Lower lobe of right lung (tissue), 2 donors: ENCODE measurements at places on chromosomes 7 and 10. TPM values are rescaled to one million over a fixed set of nuclear protein-coding genes. Genes with fewer than 3 reads are reported as not detected.
A peak's percentile ranks its signal among the peaks of the same experiment; 100 is the strongest.

- H3K4me3 ChIP-seq = no peak overlapping the region
- no peaks in the 10 kb centered on the region for H3K4me1 ChIP-seq
- no peaks in the 10 kb centered on the region for H3K36me3 ChIP-seq
- no peak overlapping the region for H3K27ac ChIP-seq
- H3K27me3 ChIP-seq = peaks cover 11% of the 10 kb centered on the region
Observed at GRCh38 chr7:143023047-143023446, 3.9 kb downstream of the OR9A2 start.

- no peak overlapping the region for H3K27ac ChIP-seq
- peaks cover 9% of the 10 kb centered on the region for H3K36me3 ChIP-seq
- no peak for DNase-seq
- no peak overlapping the region for H3K4me3 ChIP-seq
- H3K4me1 ChIP-seq = no peaks in the 10 kb centered on the region
Observed at GRCh38 chr10:48737886-48738285, 53.2 kb downstream of the WDFY4 start.

The KIFBP gene
- total RNA-seq = 20.6 TPM

GRCh38 chr10:80530816-80531215 is 6.9 kb upstream of the SH2D4B start:
- no peak overlapping the region for H3K4me3 ChIP-seq
- H3K27me3 ChIP-seq = no peaks in the 10 kb centered on the region
- no peaks in the 10 kb centered on the region for H3K36me3 ChIP-seq
- H3K27ac ChIP-seq = peak overlapping the region; percentile 56

- H3K4me1 ChIP-seq = no peaks in the 10 kb centered on the region
- DNase-seq = no peak
- no peak overlapping the region for H3K27ac ChIP-seq
- H3K27me3 ChIP-seq = no peaks in the 10 kb centered on the region
- no peaks in the 10 kb centered on the region for H3K36me3 ChIP-seq
- no peak overlapping the region for H3K4me3 ChIP-seq
Observed at GRCh38 chr10:11387551-11388222, 223.8 kb downstream of the USP6NL start.

GRCh38 chr7:135856356-135857144 is 107.9 kb upstream of the FAM180A start:
- no peaks in the 10 kb centered on the region for H3K36me3 ChIP-seq
- H3K4me3 ChIP-seq = no peak overlapping the region
- H3K27me3 ChIP-seq = no peaks in the 10 kb centered on the region

- peaks cover 55% of the 10 kb centered on the region for H3K4me1 ChIP-seq
- H3K27me3 ChIP-seq = no peaks in the 10 kb centered on the region
- no peak for DNase-seq
- no peaks in the 10 kb centered on the region for H3K36me3 ChIP-seq
- no peak overlapping the region for H3K4me3 ChIP-seq
Observed at GRCh38 chr7:75616421-75617167, 122.1 kb downstream of the HIP1 start.

The SSC4D gene
- 1.7 TPM for total RNA-seq

The BAG3 gene
- 30.2 TPM for total RNA-seq

DNA sequence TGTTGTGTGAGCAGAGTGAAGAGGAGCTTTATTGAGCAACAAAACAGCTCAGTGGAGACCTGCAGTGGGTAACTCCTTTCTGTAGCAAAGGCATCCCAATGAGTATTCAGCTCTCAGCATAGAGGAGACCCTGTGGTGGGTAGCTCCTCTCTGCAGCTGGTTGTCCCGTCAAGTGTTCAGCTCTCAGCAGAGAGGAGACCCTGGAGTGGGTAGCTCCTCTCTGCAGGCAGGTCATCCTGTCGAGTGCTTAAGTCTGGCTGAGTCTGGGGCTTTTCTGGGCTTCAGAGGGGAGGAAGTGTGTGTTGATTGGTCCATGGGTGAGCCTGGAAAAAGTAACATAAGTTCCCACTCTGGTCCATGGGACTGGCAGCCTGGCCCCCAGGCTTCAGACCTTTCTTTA is 171.9 kb upstream of the LRGUK start:
- H3K4me3 ChIP-seq = no peak overlapping the region
- no peak for DNase-seq
- H3K27me3 ChIP-seq = no peaks in the 10 kb centered on the region
- no peaks in the 10 kb centered on the region for H3K4me1 ChIP-seq
- no peak overlapping the region for H3K27ac ChIP-seq

DNA sequence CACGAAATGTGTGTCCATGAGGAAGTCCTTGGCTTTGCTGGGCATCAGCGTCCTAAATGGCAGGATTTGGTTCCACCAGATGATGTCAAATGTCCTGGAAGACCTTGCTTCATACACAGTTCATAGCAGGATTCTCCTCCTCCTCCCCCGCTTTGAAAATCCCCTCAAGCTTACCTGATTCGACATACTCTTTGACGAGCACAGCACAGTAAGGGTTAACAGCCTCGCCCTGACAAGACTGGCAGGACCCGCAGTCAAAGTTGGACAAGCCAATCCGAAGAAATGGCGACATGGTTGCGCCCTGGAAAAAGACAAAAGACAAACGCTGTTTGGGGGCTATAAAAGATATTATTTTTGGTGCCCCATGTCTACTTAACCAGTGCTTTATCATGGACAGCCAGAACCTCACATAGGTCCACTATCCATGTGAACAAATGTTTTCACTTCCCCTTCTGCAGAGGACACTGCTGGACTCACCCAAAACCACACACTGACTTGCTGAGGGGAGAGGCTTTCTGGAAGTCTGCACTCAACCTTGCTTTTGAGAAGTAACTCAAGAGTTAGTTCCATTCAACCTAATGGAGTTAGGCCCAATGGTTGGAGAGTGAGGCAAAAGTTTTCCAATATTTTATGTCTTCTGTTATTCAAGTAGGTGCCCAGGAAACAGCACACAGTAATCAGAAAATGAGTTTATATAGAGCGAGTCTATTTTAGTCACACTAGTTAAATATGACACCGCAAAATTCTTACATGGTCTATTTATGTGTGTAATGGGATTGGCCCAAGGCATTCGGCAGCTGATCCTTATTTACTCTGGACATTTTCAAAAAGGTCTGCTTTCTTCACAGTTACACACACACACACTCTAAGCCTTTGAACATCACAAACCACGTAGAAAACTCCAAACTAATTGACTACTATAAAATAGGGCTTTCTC is 65.0 kb downstream of the PRKCQ start:
- H3K4me3 ChIP-seq = no peak overlapping the region
- no peak for DNase-seq
- peaks cover 6% of the 10 kb centered on the region for H3K4me1 ChIP-seq
- H3K27ac ChIP-seq = no peak overlapping the region

The ADCY1 gene
- total RNA-seq = 2.4 TPM

DNA sequence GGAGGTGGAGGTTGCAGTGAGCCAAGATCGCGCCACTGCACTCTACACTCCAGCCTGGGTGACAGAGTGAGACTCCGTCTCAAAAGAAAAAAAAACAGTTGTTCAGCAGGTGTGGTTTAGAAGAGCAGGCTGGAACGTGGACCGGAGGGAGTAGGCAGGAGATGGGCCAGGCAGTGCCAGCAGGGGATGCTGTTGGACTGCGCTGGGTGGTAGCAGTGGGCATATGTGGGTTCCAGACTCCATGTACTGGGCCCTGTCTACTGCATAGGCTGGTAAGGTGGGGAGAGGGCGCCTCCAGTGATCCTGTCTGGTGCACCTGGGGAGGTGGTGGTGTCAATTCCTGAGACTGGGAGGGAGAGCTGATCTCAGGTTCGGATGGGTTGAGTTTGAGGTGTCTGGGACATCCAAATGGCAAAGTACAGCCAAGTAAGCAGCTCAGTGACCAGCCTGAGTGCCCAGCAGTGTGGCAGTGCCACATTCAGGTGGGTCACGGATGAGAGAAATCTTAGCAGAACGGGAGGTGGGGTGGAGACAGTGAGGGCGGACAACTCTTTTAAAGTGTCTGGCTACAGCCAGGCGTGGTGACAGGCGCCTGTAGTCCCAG is 25.9 kb downstream of the SFXN4 start:
- DNase-seq = peak; percentile 52
- no peaks in the 10 kb centered on the region for H3K4me1 ChIP-seq
- H3K36me3 ChIP-seq = peaks cover 7% of the 10 kb centered on the region
- H3K27me3 ChIP-seq = no peaks in the 10 kb centered on the region

DNA sequence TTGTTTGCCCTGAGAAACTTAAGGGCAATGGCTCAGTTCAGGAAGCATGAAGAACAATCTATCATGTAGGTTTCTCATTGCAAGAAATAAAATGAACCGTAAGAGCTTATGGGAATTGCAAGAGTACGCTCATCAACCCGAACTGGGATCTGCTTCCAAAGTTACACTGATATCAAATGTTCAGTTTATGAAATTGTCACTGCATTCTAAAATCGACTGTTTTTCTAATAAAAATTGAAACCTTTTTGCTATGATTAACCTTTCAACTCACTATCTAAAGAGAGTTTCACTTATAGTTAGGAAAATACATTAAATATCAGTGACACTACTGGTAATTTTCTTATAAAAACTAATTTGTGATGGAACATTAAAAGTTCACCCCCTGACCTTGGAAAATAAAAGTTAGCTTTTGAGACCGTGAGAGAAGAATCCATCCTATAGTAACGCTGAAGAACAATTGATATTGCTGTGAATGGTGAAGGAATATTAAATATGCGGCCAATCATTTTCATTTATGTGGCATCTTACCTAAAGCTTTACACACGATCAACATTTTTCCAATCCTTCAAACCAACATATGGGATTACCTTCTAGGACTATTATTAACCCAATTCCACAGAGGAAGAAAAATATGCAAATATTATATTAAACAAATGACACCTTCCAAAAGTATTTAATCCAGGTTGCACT is 2.2 kb downstream of the MEOX2 start:
- H3K27me3 ChIP-seq = peaks cover 42% of the 10 kb centered on the region
- no peak for DNase-seq
- no peaks in the 10 kb centered on the region for H3K36me3 ChIP-seq
- H3K4me1 ChIP-seq = no peaks in the 10 kb centered on the region
